ENCODE measurements at places on chromosomes 11 and 22.

DNA sequence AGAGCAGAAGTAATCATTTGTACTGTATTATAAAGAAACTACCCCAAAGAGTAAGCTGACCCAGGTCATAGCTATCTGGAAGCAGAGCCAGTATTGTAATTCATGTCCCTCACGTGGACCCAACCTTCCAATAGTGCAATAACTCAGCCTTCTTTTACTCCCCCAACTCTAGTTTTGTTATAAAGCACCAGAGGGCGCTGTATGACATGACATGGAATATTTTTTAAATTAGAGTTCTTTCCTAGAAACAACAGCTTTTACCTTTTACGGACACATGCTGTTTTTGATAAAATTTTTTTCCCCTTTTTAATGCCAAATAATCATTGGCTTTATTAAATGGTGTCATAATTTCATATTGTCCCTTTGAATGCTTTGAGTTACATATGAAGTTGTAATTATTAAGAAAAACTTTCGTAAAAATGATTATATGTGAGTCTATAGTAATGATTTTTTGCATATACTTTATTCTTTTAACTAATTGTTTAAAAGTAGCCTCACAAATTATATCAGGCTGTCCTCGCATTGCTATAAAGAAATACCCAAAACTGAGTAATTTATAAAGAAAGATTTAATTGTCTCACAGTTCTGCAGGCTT lies 76.9 kb downstream of the DKK3 start:
- no peak for DNase-seq

- DNase-seq, result no peak
These were observed 62.2 kb downstream of the RSF1 start for GRCh38 chr11:77758331-77758730.

DNA sequence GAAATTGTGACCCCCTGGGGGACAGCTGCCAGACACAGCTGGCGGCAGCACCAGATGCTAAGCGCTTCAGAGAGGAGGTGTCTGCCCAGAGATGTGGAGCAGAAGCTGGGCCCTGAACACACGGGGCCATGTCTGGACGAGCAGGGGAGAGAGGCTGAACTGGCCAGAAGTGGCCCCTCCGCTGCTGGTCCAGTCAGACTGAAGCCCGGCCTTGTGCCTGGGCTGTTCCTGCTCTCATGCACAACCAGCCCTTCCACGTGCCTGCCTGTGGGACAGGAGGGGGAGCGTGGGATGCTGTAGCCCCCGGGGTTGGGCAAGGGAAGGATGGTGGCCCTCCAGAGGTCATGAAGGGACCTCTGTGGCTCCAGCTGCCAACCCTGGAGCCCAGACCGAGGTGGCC lies 1.8 kb downstream of the ADM2 start:
- no peak for DNase-seq

DNA sequence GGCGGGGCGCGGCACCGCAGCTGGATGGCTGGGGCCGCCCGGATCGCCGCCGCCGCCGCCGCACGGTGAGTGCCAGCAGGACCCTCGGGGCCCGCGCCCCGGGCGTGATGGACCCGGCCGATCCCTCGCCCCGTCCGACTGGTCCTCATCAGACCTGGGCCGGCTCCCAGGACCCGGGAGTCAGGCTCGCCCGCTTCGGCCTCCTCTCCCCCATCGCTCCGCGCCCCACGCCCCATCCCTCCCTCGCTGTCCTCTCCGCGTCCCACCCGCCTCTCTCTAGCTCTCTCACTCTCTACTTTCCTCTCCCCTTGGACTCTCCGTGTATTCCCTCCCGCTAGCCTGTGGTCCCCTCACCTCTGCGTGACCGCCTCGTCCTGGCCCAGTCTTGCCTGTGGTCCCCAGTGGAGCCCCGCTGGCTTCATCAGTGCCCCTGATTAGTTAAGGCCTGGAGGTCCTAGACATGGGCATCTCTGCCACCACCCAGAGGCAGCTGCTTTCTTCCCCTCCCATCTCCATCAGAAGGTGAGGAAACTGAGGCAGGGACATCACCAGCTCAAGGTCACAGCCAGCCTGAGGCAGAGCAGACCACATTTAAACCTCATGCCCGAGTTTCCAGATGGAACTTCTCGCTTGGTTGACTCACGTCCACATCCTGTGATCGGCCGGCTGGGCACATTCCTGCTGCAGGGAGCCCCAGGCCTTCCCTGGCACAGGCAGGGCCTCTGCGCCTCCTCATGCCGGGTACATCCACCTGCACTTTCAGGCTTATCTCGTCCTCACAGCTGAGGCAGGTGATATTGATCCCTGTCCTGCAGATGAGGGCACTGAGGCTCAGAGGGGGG lies 429 bp downstream of the SLC39A13 start:
- peak; percentile 56 for DNase-seq

DNA sequence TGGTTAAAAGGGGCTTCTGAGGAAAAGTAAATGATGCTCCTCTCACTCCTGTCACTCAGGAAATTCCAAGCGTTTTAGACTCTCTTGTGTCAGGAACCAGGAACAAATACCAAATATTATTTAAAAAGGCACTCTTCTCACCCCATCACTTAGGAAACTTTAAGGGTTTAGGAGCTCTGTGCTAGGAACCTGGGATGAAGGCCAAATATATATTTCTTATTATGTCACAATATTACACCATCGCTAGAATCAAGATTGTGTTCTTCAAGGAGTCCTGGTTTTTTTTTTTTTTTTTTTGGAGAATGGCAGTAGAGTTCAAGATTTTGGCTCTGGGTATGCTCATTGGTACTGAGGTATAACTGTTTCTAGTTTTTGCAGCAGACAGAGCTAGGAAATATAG lies 79.0 kb upstream of the HEPHL1 start:
- no peak for DNase-seq

- DNase-seq, result no peak
These were observed 23.5 kb downstream of the FZD4 start for GRCh38 chr11:86931548-86932258.

GRCh38 chr11:35391922-35392688 lies 27.3 kb downstream of the SLC1A2 start:
- no peak for DNase-seq

DNA sequence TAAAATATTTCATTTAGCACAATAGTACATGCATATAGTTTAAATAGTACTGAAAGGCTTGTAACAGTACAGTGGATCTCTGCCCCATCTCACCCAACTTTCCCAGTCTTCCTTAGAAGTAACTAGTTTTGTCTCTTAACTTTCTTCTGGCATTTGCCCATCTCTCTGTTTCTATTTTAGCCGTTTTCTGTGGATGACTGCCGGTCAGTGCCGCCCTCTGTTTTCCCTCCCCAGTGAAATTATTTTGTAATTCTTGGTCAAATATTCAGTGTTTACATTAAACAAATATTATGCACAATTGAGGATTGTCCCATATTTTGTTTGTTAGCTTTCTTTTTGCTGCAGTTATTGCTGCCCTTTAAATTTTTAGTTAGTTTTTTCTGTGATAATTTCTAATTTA lies 8.3 kb downstream of the PDHX start:
- DNase-seq, result no peak

DNA sequence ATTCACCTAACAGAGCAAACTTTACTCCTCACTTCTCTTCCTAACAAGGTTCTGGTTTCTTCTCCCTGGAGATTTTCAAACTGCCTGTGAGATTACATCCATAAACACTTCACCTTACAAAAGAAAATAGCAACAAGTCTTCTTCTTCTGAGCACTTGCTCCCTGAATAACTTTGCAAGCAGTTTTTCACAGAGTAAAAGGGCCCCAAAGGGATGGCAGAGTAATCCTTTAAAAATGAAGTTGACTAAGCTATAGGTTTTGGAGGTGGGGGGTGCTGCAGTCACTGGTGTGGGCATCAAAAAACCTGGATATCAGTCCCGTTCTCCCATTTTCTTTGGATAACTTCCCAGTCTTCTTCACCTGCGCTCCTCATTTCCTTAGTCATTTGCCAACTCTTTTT lies 484.9 kb downstream of the MIAT start:
- no peak for DNase-seq

DNA sequence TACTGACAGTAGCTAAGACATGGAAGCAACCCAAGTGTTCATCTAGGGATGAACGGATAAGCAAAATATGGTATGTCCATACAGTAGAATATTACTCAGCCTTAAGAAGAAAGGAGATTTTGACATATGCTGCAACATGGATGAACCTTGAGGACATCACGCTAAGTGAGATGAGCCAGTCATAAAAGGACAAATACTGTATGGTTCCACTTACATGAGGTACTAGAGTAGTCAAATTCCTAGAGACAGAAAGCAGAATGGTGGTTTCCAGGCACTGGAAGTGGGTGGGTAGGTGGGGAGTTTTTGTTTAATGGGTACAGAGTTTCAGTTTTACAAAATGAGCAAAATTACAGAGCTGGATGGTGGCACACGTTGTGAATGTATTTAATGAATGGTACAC lies 18.1 kb downstream of the CHST1 start:
- no peak for DNase-seq

DNA sequence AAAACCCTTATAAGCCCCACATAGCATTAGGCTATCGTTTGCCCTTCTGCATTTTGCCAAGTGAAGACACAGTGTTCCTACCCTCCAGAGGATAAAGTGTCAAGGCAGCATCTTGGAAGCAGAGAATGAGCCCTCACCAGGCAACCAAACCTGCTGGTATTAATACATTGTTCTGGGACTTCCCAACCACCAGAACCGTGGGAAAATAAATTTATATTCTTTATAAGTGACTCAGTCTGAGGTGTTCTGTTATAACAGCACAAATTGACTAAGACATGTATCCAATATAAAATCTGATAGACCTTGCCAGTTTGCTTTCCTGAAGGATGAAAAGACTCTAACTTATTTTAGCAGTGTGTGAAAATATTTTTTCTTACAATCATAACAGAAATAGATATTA lies 792.5 kb upstream of the LRRC4C start:
- DNase-seq, result no peak

DNA sequence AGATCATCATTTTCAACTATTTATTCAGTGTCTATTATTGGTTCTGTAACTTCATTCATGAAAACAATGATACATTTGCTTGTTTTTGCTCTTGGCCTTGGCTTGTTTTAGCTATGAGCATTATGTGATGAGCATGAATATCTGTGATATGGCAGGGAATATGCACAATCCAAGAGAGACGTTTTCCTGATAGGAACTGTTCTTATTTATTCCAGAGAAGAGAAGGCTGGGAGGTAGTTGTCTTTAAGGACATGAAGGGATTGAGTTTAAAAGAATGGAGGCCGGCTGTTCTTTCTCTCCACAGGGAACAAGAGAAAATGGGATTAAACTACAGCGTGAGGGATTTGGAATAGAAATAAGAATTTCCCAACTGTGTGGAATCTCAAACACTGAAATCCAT lies 30.3 kb downstream of the BLID start:
- no peak for DNase-seq

GRCh38 chr22:40407021-40407761 lies 36.8 kb downstream of the SGSM3 start:
- DNase-seq, result no peak

DNA sequence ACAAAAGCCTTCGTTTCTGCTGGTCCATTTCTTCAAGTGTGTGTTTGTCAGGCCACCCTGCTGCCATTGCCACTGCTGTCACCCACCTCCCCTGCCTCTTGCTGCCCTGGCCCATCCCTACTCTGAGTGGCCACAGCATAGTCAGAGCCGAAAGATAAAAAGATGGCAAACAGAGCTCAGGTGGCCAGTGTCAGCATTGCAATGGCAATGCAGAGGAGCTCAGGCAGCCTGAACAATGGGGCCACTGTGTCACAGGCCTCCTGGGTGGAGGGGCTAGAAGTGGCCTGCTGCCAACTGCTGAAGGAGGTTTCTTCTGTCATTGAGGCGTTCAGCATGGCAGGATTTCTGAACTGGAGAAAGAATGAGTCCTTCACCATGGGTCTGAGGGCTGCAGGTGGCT lies 137.1 kb downstream of the CSNK2A3 start:
- DNase-seq, result no peak

GRCh38 chr22:45537734-45538181 lies 35.1 kb downstream of the FBLN1 start:
- DNase-seq, result no peak

GRCh38 chr22:27438271-27438980 lies 363.1 kb downstream of the MN1 start:
- DNase-seq, result no peak

DNA sequence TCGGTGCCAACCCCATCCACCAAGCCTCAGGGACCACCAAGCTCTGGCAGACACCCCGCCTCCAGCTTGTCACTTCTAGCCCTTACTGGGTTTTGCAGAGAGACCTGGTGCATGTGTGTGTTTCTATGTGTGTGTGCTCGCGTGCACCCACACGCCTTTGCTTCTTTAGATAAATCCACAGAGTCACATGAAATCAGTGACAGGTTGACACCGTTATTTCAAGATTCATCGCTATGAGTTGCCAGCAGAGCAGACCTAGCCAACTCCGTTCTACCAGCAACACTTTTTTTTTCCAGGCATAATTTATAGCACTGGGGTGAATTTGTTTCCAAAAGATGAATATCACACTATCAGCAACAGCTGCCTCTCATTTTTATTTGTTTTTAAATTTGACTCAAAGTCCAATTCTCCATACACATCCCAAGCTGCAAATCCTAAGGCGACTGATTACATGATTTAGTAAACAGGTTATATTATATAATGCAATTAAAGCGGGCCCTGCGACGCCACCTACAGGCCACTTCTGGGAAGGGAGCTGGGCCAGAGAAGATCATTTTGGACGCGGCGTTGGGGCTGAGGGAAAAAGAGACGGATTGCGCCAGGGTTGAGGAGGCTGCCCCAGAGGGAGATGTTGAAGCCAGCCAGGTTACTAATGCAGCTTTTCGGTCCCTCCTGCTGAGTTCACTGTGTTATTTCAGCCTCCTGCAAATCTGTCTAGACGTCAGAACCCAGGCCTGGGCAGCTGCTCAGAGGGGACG lies 150.5 kb downstream of the FEZ1 start:
- peak; percentile 8 for DNase-seq

DNA sequence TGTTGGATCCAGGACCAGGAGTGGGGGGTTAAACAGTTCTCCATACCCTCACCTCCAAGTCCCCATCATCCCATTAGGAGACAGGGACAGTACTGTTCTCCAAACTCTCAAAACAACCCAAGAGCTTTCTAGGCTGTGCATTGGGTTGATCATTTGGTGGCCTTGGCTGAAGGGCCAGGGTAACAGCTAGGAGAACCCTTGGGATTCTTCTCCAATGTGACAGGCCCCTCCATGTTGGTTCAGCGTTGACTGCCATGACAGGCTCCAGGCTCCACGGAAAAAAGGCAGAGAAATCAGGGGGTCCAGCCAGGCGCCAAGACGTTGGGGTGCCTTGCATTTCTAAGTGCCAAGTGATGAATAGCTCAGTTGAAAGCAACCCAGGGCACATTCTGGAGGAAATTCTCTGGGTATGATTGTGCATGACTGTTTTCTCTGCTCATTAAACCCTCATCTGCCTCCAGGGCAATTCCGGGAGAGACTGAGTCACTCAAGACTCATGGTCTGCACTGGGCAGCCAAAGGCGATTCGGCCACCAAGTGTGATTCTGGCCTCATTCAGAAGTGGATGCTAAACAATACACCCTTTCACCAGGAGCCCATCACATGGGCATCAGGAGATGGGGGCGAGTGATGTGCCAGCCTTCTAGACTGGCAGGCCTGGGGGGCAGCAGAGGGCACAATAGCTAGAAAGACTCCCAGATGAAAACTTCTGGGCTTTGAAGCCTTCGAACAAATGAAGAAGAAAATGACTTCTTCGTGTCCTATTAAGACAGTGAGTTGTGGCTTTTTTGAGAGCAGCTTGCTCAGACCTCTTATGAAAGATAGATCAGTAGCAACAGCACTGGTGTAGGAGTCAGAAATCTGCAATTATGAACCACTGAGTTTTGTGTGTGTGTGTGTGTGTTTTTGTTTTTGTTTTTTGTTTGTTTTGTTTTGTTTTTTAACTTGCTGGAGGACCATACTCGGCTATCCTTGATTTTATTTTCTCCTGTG lies 27.7 kb downstream of the CD44 start:
- DNase-seq, result peak; percentile 92

GRCh38 chr11:65448074-65448417 lies 25.4 kb downstream of the NEAT1 start:
- no peak for DNase-seq
